ENCODE measurements at places on chromosomes 3 and 15.

- no peak for DNase-seq
Observed at GRCh38 chr3:182843478-182843877, 50.2 kb downstream of the ATP11B start.

DNA sequence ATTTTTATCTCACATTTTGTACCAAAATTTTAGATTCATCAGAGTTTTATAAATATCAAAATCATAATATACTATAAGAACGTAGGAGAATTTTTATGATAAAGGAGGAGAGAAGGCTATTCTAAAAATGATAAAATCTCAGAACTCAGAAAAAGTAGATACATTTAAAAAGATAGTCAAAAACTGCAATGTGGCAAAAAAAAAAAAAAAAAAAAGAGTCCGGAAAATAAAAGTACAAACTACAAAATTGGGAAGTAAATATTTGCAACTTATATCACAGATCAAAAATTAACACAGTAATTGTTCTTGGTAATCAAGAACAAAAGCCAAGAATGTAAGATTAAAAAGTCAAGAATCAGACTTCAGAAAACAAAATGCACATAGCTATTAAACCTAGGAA lies 332.1 kb downstream of the MCTP2 start:
- DNase-seq, result no peak

DNA sequence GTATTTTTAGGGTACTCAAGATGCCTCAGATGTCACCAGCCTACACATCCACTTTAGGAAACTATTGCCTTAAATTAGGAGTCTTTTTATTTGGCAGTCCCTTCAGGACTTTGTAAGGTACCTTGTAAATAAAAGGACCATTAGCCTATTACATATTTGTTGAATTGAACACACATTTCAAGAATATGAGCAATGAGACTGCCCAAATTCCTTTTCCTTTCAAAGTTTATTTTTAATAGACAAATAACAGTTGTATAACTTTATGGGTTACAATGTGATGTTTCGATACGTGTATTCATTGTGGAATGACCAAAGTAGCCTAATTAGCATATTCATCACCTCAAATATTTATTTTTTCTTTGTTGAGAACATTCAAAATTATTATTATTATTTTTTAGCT lies 176.7 kb upstream of the PDZRN3 start:
- DNase-seq, result no peak

GRCh38 chr15:42331235-42331634 lies 28.1 kb upstream of the CAPN3 start:
- no peak for DNase-seq

DNA sequence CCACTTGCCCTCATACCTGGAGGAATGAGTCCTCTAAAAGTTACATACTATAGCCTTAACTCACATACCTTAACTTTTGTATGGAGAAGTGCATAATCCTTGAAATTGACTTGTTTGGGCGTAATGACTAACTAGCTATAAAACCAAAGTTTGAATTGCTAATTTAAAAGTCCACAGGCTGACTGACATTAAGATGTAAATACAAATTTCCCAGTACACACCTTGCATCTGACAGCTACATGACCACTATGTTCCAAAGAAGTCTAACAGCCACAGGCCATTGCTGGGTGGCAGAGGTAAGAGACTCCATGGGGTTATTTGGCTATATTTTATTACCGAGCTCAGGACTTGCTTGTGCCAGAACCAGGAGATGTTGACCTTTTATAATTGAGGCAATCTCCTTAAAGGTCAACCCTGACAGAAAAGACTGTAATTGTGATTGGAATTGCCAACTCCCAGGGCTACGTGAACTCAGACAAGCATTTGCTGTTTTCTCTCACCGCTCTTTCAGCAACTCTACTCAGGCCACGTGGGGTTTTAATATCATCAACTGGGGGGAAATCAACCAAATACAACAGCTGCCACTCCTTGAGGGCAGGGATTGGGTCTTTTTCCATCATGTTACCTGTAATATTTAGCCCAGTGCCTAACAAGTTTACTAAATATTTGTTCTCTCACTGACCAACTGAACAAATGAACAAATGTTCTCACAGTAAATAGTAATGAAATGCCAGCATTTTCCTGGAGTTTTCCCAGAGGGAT lies 139.9 kb downstream of the SEMA6D start:
- DNase-seq, result no peak

DNA sequence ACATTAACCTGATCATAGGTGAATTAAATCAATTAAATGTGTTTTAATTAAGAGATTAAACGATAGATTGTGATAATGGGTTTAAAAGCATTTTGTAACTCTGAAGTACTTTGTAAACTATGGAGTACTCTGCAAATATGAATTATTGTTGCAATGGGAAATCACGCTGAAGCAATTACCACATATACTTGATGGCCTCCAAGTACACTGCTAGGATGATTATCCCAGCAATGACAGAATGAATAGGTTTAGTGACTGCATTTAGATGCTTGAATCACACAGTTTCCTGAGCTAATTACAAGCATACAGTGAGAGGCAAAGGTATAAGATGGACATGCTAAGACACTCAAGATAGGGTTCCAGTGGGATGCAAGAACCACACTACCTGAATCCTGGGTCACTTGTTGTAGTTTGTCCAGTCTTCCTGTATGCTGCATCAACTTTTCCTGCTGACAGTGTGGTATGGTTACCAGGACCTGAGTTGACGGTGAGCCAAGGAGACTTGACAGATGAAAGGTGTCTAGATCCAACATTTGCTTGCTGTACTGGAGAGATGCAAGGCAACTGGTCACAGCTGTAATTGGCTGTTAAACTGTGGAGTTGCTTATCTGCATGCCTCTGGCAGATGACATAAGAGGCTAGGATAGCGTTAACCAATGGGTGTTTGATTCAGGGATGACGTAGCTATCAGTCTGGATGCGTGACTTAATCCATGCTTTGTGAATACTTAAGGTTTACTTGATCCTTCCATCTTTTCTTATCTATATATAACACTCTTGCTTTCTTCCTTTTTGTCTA lies 38.0 kb downstream of the RNF13 start:
- DNase-seq, result no peak

DNA sequence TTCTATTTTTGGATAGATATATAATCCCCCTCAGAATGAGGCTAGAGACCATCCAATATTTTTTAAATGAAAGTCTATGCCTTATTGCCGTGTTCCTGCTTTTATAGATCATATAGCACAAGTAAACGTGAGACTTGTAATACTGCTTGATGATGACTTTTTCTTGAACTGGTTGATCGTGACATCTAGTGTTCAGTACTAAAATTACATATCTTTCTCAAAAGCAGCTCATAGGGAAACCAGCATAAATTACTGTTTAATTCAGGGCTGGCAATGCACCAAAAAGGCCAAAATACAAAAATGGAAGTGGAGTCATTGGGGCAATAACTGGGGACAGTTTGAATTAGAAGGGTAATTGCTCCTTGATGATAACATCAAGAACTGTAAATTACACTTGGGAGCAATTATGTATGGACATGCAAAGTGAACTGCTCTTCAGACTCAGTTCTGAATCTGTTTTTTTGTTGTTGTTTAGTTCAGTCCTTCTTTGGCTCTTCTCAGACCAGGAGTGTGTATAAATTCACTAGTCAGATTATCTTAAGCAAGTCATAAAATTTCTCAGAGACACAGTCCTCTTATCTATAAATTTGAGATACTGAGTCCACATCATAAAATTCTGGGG lies 325.3 kb downstream of the THSD4 start:
- no peak for DNase-seq

DNA sequence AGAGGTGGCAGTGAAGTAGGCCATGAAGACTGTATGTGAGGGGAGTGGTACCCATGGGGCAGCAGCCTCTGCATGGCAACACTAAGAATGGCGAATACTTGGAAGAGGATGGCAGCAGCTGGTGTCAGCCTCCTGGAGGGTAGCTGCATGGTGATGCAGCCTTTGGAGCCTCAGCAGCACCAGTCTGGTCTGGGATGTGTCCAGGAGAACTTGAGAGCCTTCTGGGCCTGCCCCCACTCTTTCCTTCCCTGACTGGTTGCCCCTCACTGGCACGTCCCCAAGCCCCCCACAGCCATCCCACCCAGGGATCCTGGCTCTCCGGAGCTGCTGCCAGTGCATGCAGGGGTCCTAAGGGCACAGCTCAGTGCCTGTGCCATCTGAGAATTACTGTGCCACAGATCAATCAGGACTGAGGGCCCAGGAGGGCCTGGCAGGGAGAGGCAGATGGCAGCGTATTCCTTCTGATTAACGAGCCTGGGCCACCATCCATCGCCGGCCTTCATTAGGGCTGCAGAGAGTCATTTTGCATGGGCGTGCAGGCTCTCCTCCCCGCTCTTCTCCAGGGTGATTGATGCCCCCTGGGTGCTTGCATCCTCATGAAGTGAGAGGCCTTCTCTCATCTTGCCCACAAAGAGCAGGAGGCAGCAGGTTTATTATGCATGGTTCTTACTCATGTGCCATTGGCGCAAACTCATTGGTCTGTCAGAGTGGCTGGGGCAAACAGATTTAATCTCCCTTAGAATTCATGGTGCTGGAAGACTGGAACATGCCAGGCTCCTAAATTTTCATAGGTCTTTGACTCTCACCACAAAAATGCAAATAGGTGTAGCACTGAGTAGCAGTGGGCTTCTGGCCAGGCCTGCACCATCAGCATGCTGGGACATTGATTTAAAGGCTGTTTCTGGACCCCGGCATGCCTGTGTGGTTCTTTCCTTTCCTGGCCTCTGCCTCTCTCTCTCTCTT lies 116.8 kb downstream of the EPHB1 start:
- DNase-seq, result no peak

GRCh38 chr3:142509079-142509478 lies 61.2 kb upstream of the XRN1 start:
- no peak for DNase-seq
